ENCODE measurements at places on chromosomes 5 and 9. TPM values are rescaled to one million over a fixed set of nuclear protein-coding genes. Genes with fewer than 3 reads are reported as not detected.

SPAAR gene
- total RNA-seq: 0.70 TPM

DNA sequence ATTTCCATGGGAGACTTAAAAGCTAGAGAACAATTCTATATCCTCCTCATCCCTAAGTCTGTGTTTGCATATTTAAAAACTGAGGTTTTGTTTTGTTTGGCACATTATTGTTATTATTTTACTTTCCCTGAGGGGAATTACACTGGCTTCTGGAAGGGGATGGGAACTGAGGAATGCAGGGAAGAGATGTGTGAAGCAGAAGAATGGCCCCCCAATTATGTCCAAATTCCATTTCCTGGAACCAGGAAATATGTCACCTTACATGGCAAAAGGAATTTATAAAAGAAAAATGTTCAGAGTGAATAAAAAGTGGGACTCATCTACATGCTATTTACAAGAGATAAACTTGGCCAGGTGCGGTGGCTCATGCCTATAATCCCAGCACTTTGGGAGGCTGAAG is 129.8 kb downstream of the MARCHF11 start:
- peaks cover 2% of the 10 kb centered on the region for H3K27me3 ChIP-seq
- no peak overlapping the region for H3K4me3 ChIP-seq
- no peak overlapping the region for H3K27ac ChIP-seq

- H3K27me3 ChIP-seq: peaks cover 46% of the 10 kb centered on the region
- H3K4me1 ChIP-seq: peaks cover 18% of the 10 kb centered on the region
- no peak overlapping the region for H3K4me3 ChIP-seq
- no peak for DNase-seq
- H3K27ac ChIP-seq: no peak overlapping the region
Observed at GRCh38 chr5:95241-95980, 3.4 kb downstream of the PLEKHG4B start.

GRCh38 chr5:95281226-95281625 is 3.7 kb downstream of the MCTP1 start:
- no peak for DNase-seq
- no peak overlapping the region for H3K27ac ChIP-seq
- no peak overlapping the region for H3K4me3 ChIP-seq
- H3K36me3 ChIP-seq: peaks cover under 1% of the 10 kb centered on the region

DNA sequence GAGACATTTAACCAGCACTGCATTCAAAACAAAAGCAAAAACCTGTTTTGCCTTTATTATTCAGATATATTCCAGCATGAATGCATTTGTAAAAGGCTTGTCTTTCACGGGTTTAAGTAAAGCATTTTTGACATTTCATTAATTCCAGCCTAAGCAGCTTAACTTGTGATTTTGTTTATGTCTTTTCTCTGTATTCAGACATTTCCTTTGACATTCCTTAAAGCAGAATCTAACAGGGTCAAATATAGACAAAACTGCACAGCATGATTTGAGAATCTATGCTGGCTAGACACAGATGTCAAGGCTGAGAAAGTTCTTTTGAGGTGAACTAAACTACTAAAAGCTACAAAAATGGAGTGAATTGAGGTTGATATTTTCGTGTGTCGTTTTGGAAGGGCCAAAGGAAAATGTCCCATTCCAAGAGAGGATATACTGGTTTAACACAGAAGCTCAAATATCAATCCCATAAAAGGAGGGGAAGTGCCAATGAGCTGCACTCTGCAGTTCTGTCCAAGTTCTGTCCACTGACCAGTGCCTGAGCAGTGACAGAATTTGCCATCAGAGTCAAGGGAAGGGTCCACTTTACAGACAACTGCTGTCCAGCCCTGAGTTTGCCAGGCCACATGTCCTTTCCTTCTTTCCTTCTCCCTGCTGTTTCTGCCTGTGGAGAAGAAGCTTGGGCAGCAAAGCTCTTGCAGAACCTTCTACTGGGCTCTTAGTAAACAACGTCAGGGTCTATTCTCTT is 198.7 kb upstream of the KLF9 start:
- no peaks in the 10 kb centered on the region for H3K27me3 ChIP-seq
- peaks cover 1% of the 10 kb centered on the region for H3K36me3 ChIP-seq
- H3K4me3 ChIP-seq: no peak overlapping the region
- H3K27ac ChIP-seq: peak overlapping the region; percentile 11

PRUNE2 gene
- 11.4 TPM for total RNA-seq

DNA sequence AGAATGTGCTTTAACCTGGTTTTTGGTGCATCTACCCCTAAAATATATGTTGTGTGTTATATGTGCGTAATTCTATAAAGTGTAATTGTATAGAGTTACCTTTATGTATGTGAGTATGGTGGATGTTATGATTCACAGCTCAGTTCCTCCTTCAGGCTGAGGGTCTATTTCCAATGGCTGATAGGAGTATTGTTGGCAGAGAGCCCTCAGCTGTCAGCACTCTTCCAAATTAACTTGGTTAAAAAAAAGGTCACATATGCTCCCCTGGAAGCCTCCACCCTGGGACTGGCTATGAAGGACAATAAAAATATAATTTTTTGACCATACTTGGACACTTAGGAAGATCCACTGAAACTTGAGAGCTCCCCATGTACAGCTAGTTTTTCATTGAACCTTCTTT is 250.4 kb upstream of the CDH12 start:
- DNase-seq: no peak
- no peaks in the 10 kb centered on the region for H3K4me1 ChIP-seq
- H3K27ac ChIP-seq: no peak overlapping the region
- H3K27me3 ChIP-seq: peaks cover 11% of the 10 kb centered on the region

DNA sequence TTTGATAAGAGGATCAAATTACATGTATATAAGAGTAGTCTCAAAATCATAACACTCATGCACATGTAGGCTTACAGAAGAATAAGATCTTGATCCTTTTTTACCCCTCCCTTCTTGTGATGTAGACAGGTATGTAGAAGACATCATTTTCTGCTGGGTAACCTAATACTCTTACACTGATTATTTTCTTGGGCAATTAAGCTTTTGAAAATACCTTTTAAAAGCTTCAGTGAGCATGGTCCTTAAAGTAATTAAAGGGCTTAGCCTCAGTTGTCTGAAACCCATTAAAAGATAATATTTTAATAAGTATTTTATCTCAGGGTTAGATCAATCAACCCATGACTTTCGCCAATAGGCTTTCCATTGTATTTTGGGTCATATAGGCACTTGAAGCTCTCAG is 50.6 kb downstream of the ALDH1A1 start:
- no peaks in the 10 kb centered on the region for H3K4me1 ChIP-seq
- DNase-seq: no peak
- no peaks in the 10 kb centered on the region for H3K36me3 ChIP-seq
- no peak overlapping the region for H3K27ac ChIP-seq
- peaks cover 9% of the 10 kb centered on the region for H3K27me3 ChIP-seq

DNA sequence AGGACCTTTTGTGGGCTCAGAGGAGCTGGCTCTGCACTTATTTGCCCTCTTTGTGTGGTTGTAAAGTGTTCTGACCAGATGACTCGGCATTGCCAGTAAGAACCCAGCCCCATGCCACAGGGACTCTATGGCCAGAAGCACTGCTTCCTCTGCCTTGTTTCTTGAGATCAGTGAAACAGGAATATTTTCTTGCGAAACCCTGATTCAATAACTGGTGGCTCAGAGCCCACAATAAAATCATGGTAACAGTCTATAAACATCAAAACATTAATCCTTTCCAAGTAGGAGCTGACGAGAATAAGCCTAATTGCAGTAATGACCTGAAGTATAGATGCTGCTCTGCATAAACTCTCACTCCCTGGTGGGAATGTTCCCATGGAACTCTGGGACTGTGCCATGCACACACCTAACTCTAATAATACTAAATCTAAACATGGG is 344.3 kb downstream of the ZNF608 start:
- H3K36me3 ChIP-seq: no peaks in the 10 kb centered on the region
- peaks cover 28% of the 10 kb centered on the region for H3K4me1 ChIP-seq
- no peaks in the 10 kb centered on the region for H3K27me3 ChIP-seq
- no peak overlapping the region for H3K4me3 ChIP-seq

SPEF2 gene
- 3.8 TPM for total RNA-seq

WNK2 gene
- 3.3 TPM for total RNA-seq

- H3K27me3 ChIP-seq: peaks cover 1% of the 10 kb centered on the region
- no peak overlapping the region for H3K4me3 ChIP-seq
- no peak for DNase-seq
- H3K27ac ChIP-seq: no peak overlapping the region
- no peaks in the 10 kb centered on the region for H3K4me1 ChIP-seq
Observed at GRCh38 chr5:108615216-108615615, 132.5 kb upstream of the FER start.

DNA sequence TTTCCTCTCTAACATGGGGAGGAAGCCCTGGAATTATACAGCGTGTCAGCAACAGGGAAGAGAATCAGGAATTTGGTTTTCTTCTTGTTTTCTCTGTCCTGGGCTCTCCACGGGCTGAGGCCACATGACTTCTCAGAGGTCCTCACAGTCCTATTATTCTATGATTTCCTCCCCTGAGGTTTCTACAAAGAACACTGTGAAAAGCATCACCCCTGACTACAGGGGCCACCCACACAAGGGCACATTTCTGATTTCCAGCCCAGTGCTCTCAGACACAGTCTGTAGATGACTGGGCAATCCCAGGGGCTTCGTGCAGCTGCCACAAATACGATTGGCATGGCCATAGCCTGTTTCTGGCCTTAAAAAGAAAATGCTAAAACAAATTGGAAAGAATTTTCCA is 284.9 kb downstream of the CEMIP2 start:
- no peak overlapping the region for H3K27ac ChIP-seq
- no peaks in the 10 kb centered on the region for H3K4me1 ChIP-seq
- no peaks in the 10 kb centered on the region for H3K36me3 ChIP-seq
- H3K4me3 ChIP-seq: no peak overlapping the region

PCDHB15 gene
- 4.3 TPM for total RNA-seq

CDC25C gene
- 1.6 TPM for total RNA-seq

DNA sequence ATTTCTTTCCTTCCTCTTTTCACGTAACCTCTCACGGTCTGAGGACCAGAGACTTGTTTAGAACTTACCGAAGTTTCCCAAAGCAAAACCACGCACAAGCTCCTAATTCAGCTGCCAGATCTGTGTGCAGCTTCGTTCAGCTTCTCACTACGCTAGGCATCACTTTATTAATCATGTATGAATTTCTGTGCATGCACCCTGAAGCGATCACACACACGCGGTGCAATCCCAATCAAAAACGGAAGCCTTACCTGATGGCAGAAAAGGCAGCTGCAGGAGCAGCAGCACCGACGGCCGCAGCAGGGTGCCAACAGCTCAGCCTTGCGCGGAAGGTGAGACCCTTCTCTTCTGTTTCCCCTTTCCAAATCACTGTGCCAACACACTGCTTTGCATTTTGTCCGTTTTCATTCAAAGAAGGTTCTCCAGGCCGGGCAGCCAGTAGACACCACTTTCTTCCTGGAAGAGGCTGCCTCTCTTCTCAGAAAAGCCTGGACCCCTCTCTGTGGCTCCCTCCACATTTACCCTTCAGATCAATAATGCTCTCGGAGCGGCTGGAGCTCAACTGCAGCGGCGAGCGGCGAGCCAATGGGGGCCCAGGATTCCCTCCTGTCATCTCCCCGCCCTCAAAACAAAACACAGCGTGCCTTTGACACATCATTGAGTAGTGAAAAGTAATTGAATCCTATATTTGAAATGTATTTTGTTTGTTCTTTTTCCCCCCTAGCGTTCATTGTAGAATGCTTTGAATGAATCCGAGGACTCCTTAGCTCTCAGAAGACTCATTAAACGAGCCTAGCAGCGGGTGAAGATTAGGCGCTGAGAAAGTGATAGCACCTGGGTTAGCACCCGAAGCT is at the start of gene CDH12:
Gene CDH12 (minus strand): TSS at position 538 of the 854 bp plus-strand sequence.
- peaks cover 59% of the 10 kb centered on the region for H3K27me3 ChIP-seq
- DNase-seq: no peak
- H3K4me1 ChIP-seq: peaks cover 13% of the 10 kb centered on the region
- peak within 1 kb of the TSS; percentile 53 for H3K4me3 ChIP-seq
- no peaks in the 10 kb centered on the region for H3K36me3 ChIP-seq

- no peak overlapping the region for H3K4me3 ChIP-seq
- peaks cover 81% of the 10 kb centered on the region for H3K27me3 ChIP-seq
- H3K36me3 ChIP-seq: peaks cover 3% of the 10 kb centered on the region
- DNase-seq: no peak
- H3K4me1 ChIP-seq: peaks cover 39% of the 10 kb centered on the region
Observed at GRCh38 chr9:77016526-77017504, 2.6 kb upstream of the FOXB2 start.

DNA sequence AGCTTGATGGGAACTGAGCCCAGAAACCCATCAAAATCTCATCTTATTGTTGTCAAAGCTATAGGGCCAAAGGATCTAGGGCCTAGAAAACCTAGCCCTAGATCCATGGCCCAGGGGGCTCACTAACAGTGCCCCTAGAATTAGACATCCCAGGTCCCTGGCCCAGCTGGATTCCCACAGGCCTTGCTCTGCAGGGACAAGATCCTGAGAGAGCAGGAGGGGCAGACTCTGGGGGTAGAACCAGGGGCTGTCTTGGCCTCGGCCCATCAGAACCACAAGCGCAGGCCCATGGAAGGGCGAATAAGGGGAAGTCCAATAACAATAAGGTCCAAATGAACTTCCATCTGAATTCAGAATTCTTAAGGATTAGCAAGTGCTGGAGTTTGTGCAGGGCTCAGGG is 69.6 kb downstream of the IL6ST start:
- no peaks in the 10 kb centered on the region for H3K27me3 ChIP-seq
- no peak overlapping the region for H3K27ac ChIP-seq
- no peak overlapping the region for H3K4me3 ChIP-seq
- no peaks in the 10 kb centered on the region for H3K36me3 ChIP-seq
- H3K4me1 ChIP-seq: peaks cover 9% of the 10 kb centered on the region

- no peaks in the 10 kb centered on the region for H3K36me3 ChIP-seq
- DNase-seq: no peak
- H3K27ac ChIP-seq: no peak overlapping the region
- no peak overlapping the region for H3K4me3 ChIP-seq
- H3K4me1 ChIP-seq: no peaks in the 10 kb centered on the region
Observed at GRCh38 chr9:19650312-19650711, 138.5 kb downstream of the SLC24A2 start.

CER1 gene
- total RNA-seq: not detected

- H3K36me3 ChIP-seq: no peaks in the 10 kb centered on the region
- H3K27ac ChIP-seq: no peak overlapping the region
- no peak for DNase-seq
- peaks cover 2% of the 10 kb centered on the region for H3K27me3 ChIP-seq
- no peak overlapping the region for H3K4me3 ChIP-seq
- peaks cover 3% of the 10 kb centered on the region for H3K4me1 ChIP-seq
Observed at GRCh38 chr5:121090822-121091221, 626.7 kb downstream of the PRR16 start.

- no peak overlapping the region for H3K27ac ChIP-seq
- H3K4me3 ChIP-seq: no peak overlapping the region
- no peaks in the 10 kb centered on the region for H3K36me3 ChIP-seq
- H3K4me1 ChIP-seq: no peaks in the 10 kb centered on the region
- no peak for DNase-seq
Observed at GRCh38 chr5:121819682-121820261, 31.9 kb upstream of the FTMT start.

GRCh38 chr9:104758974-104759373 is 5.0 kb upstream of the NIPSNAP3B start:
- no peak overlapping the region for H3K4me3 ChIP-seq
- H3K36me3 ChIP-seq: peaks cover 3% of the 10 kb centered on the region
- DNase-seq: no peak

GRCh38 chr9:131762356-131762932 is 22.6 kb upstream of the RAPGEF1 start:
- H3K4me3 ChIP-seq: no peak overlapping the region
- no peaks in the 10 kb centered on the region for H3K4me1 ChIP-seq
- H3K27me3 ChIP-seq: peaks cover 45% of the 10 kb centered on the region
- H3K27ac ChIP-seq: no peak overlapping the region
- H3K36me3 ChIP-seq: peaks cover 2% of the 10 kb centered on the region

GRCh38 chr5:147712598-147712997 is 69.9 kb downstream of the JAKMIP2 start:
- DNase-seq: no peak
- no peak overlapping the region for H3K27ac ChIP-seq
- no peaks in the 10 kb centered on the region for H3K36me3 ChIP-seq

Measured in chondrocyte (in vitro differentiated cells).